ENCODE measurements at places on chromosomes 3 and 15. TPM values are rescaled to one million over a fixed set of nuclear protein-coding genes. Genes with fewer than 3 reads are reported as not detected.
A peak's percentile ranks its signal among the peaks of the same experiment; 100 is the strongest.

GRCh38 chr15:74373731-74374647 is 6.5 kb upstream of the CYP11A1 start:
- DNase-seq, result peak; percentile 97
- H3K4me1 ChIP-seq, result no peaks in the 10 kb centered on the region
- no peaks in the 10 kb centered on the region for H3K27me3 ChIP-seq
- H3K36me3 ChIP-seq, result no peaks in the 10 kb centered on the region
- peak overlapping the region; percentile 29 for H3K4me3 ChIP-seq
- H3K27ac ChIP-seq, result no peak overlapping the region

DNA sequence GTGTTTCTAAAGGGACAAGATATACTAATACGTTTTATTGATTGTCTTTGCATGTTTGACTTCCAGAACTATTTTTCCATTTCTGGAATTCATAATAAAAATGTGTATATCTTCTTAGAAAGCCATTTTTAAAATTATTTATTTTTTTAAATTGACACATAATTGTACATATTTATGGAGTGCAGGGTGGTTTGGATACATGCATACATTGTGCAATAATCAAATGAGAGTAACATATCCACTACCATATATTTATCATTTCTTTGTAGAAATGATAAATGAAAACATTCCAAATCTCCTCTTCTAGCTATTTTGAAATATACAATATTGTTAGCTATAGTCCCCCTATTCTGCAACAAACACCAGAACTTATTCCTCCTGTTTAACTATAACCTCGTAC is 156.5 kb upstream of the ABI3BP start:
- H3K36me3 ChIP-seq, result no peaks in the 10 kb centered on the region
- H3K4me3 ChIP-seq, result no peak overlapping the region
- DNase-seq, result no peak
- H3K27me3 ChIP-seq, result no peaks in the 10 kb centered on the region
- no peak overlapping the region for H3K27ac ChIP-seq
- H3K4me1 ChIP-seq, result no peaks in the 10 kb centered on the region

- no peak for DNase-seq
- no peak overlapping the region for H3K4me3 ChIP-seq
- H3K27me3 ChIP-seq, result peaks cover 2% of the 10 kb centered on the region
- no peak overlapping the region for H3K27ac ChIP-seq
- no peaks in the 10 kb centered on the region for H3K4me1 ChIP-seq
Observed at GRCh38 chr15:66008940-66009562, 139.8 kb downstream of the RAB11A start.

- DNase-seq, result no peak
- no peak overlapping the region for H3K4me3 ChIP-seq
- H3K27me3 ChIP-seq, result no peaks in the 10 kb centered on the region
- no peaks in the 10 kb centered on the region for H3K4me1 ChIP-seq
- H3K27ac ChIP-seq, result no peak overlapping the region
- no peaks in the 10 kb centered on the region for H3K36me3 ChIP-seq
Observed at GRCh38 chr3:21259896-21260295, 491.1 kb downstream of the ZNF385D start.

DNA sequence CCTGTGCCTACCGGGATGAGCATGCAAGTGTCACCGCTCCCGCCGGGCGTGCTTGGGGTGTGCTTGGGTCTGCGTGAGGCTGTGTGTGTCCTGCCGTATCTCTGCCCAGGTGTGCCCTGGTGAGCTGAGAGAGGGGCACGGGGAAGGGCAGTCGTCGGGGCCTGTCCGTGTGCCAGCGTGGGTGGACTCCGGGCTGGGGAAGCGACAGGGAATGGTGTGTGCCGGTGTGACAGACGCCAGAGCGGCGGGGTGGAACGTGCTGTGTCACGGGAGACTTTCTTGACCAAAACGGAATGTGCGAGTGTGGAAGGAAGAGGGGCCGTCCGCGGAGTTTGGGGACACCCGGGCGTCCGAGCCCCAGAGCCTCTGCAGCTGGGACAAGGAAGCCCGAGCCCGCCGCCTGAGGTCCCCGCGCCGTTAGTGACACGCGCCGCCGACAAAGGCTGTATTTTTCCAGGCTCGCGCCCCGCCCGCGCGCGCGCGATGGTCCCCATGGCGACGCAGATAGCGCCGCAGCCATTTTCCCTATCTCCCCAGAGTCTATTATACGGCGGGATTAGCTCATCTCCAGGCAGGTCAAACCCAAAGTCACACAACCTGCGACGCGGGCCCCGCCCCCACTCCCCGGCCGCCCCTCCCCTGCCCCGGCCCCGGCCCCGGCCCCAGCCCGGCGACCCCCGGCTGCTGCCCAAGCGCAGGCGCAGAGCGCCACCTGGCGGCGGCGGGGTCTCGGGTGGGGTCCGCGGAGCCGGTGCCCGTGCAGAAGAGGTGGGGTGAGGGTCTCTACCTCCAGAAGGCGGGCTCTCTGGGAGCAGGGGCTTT is 4.5 kb upstream of the GATA2 start:
- peak overlapping the region; percentile 32 for H3K4me3 ChIP-seq
- H3K36me3 ChIP-seq, result no peaks in the 10 kb centered on the region
- no peak overlapping the region for H3K27ac ChIP-seq
- H3K4me1 ChIP-seq, result no peaks in the 10 kb centered on the region

Gene FGF7
- 126 TPM for total RNA-seq

GRCh38 chr3:22977042-22977441 is 226.1 kb upstream of the UBE2E2 start:
- H3K36me3 ChIP-seq, result no peaks in the 10 kb centered on the region
- H3K4me1 ChIP-seq, result no peaks in the 10 kb centered on the region
- H3K27ac ChIP-seq, result no peak overlapping the region
- no peak overlapping the region for H3K4me3 ChIP-seq

Gene ARPP21
- 1.8 TPM for total RNA-seq

GRCh38 chr3:114441386-114441785 is 147.6 kb downstream of the TIGIT start:
- no peaks in the 10 kb centered on the region for H3K36me3 ChIP-seq
- H3K4me1 ChIP-seq, result peaks cover 4% of the 10 kb centered on the region
- no peak overlapping the region for H3K27ac ChIP-seq
- no peak overlapping the region for H3K4me3 ChIP-seq
- DNase-seq, result no peak

DNA sequence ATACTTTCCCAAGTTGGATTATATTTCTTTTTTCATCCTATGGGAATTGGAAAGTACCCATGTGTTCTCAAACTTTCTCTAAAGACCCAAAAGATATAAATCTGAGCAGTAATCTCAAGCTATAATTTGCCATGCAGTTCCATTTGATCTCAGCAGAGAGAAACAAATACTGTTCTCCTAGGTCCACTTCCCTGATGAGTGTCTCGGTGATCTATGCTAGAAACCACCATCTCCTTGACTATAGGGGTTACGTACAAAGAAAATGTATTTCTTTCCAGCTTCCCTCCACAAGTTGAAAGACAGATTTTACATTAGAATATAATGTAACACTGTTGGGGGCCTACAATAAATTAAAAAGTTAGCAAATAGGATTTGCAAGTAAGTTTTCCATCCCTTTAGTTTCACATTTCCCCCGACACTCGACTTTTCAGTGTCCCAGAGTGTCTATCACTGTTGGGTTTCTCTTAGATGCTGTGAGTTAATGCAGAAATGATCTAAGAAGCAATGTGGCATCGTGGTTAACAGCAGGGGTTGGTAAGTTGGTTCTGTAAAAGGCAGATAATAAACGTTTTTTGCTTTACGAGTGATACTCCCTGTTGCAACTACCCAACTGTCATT is 465.1 kb upstream of the CFAP20DC start:
- H3K27ac ChIP-seq, result no peak overlapping the region
- H3K4me1 ChIP-seq, result no peaks in the 10 kb centered on the region
- no peak overlapping the region for H3K4me3 ChIP-seq
- H3K36me3 ChIP-seq, result no peaks in the 10 kb centered on the region

Gene TGM5
- total RNA-seq, result 0.84 TPM

DNA sequence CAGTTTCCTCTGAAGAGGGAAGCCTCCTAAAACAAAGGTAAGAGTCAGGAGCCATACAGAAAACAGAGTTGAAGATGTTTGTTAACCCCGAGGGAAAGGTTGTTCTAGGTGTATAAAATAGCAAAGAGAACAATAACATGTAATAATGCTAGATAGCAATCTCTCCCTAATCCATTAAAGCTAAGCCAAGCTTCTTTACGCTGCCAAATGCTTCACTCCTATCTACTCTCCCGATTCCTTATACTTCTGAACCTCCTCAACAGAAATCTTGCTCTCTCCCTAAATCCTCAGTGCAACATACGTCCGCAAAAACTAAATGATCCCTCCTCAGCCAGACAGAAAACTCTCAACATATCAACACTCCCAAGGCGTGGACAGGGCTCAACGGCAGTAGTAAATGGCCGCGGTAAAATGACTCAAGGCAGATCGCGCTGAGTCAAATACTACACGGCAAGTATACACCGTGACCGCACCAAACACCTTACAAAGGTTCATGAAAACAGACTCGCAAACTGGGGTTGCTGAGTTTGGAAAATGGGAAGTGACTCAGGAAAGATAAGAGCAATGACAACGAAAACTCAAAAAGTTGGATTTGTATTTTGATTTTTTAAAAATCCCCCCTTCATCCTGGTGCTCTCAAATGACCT is 682 bp downstream of the CLDND1 start:
- H3K36me3 ChIP-seq, result no peaks in the 10 kb centered on the region
- H3K27me3 ChIP-seq, result no peaks in the 10 kb centered on the region
- peak overlapping the region; percentile 99 for H3K27ac ChIP-seq
- H3K4me1 ChIP-seq, result peaks cover 1% of the 10 kb centered on the region
- no peak for DNase-seq
- peak overlapping the region; percentile 92 for H3K4me3 ChIP-seq

Gene GOLGA8G
- not detected for total RNA-seq

- H3K27ac ChIP-seq, result no peak overlapping the region
- no peaks in the 10 kb centered on the region for H3K27me3 ChIP-seq
- no peak overlapping the region for H3K4me3 ChIP-seq
- no peak for DNase-seq
Observed at GRCh38 chr3:127212231-127212630, 19.3 kb downstream of the PRR23E start.

GRCh38 chr15:75982468-75982867 is 29.8 kb downstream of the NRG4 start:
- H3K36me3 ChIP-seq, result no peaks in the 10 kb centered on the region
- no peaks in the 10 kb centered on the region for H3K4me1 ChIP-seq
- no peaks in the 10 kb centered on the region for H3K27me3 ChIP-seq
- no peak overlapping the region for H3K4me3 ChIP-seq
- no peak for DNase-seq
- no peak overlapping the region for H3K27ac ChIP-seq

DNA sequence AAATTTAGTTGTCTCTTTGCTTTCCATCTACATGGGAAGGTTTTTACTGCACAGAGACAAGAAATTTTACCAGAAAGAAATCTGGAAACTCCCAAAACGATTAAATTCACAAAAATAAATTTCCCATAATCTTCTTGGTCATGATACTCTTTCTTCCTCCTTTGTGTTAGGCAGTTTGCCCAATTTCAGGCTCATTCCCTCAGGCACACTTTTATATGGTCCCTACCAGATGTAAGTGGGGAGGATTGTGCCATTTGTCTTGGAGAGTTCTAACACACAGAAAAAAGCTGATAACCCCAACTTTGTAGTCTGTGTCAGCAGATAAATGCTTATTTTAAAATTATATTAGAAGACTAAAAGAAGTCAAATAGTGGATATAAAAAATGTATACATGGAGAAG is 49.1 kb upstream of the CCDC50 start:
- no peaks in the 10 kb centered on the region for H3K27me3 ChIP-seq
- H3K4me1 ChIP-seq, result no peaks in the 10 kb centered on the region
- no peaks in the 10 kb centered on the region for H3K36me3 ChIP-seq

DNA sequence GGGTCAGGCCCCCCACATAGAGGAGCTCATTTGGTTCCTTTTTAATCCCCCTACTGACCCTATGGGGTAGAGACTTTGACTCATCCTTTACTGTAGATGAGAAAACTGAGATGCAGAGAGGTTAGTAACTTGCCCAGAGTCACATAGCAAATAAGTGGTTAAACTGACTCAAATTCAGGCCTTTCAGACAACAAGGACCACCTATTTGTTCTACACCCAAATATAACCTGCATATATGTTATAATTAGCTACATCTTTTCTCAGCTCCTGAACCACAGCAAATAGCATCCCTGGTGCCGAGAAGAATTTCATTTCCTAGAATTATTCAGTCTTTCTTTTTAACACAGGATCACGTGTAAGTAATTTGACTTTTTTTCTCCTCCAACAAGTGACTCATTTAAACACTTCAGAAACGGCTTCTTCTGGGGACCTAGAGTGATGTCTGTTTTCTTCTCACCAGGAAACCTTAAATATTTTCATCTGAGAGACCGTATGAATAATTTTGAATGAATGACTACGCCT is 57.4 kb downstream of the MGLL start:
- no peaks in the 10 kb centered on the region for H3K27me3 ChIP-seq
- H3K36me3 ChIP-seq, result no peaks in the 10 kb centered on the region
- no peak overlapping the region for H3K4me3 ChIP-seq
- DNase-seq, result no peak
- no peak overlapping the region for H3K27ac ChIP-seq
- H3K4me1 ChIP-seq, result no peaks in the 10 kb centered on the region

DNA sequence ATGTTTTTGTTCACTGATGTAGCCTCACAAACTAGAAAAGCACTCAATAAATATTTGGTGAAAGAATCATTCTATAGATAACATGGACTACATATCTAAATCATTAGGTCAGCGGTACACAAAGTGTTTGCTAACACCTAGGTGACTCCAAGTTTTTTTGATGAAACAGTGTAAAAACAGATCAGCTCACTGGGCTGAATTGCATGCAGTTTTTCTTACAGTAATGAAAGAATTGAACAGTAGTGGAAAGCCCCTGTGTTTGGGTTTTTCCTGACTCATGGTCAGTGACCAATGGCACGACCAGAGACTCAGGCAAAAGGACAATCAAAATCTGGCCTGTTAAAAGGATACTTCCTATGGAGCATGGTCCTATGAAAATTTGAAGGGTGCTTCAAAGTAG is 384.3 kb upstream of the EPHA6 start:
- H3K27me3 ChIP-seq, result no peaks in the 10 kb centered on the region
- H3K4me1 ChIP-seq, result no peaks in the 10 kb centered on the region
- H3K36me3 ChIP-seq, result no peaks in the 10 kb centered on the region
- no peak overlapping the region for H3K27ac ChIP-seq
- no peak overlapping the region for H3K4me3 ChIP-seq
- DNase-seq, result no peak
